Kidney epithelial cell (primary cell): ENCODE measurements at places on chromosomes 16 and 17.

DNA sequence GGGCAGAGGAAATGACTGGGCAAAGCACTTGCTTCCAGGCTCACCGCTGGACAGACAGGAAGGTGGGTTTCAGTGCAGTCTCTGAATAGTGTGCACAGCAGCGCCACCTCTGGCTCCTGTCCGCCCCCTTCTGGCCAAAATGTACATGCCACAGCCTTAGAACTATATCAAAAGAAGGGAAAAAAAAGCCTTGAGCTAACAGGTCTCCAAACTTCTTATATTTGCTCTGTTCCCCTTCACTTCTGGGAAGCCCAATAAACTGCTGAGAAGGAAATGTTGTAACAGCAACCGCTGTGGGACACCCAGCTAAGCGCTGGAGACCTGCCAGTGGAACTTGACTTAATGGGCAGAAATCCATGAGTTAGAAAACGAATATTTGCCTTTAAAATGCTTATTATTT, 17.5 kb downstream of the COG7 start:
- DNase-seq: no peak

- no peak for DNase-seq
Measured at GRCh38 chr17:19359151-19359550, 3.4 kb downstream of the B9D1 start.

DNA sequence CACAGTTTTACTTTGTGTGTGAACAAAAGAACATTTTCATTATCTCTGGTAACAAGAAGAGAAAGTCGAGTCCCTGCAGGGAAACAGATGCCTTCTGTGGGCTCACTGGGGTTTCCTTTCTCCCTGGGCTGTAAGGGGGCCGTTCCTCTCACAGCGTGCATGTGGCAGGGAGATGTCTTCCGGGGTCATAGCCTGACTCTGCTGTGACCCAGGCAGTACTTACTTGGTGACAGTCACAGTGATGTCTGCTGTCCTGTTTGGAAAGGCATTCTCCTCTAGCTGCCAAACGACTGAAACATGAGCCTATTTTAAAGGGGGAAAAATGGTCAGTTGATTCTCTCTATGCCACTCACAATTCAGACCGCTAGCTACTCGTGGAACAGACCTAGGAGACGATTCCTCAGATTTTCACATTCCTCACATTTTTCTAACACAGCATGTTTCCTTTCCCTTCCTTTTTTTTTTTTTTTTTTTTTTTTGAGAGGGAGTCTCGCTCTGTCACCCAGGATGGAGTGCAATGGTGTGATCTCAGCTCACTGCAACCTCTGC, 7.3 kb downstream of the HASPIN start:
- DNase-seq: no peak

DNA sequence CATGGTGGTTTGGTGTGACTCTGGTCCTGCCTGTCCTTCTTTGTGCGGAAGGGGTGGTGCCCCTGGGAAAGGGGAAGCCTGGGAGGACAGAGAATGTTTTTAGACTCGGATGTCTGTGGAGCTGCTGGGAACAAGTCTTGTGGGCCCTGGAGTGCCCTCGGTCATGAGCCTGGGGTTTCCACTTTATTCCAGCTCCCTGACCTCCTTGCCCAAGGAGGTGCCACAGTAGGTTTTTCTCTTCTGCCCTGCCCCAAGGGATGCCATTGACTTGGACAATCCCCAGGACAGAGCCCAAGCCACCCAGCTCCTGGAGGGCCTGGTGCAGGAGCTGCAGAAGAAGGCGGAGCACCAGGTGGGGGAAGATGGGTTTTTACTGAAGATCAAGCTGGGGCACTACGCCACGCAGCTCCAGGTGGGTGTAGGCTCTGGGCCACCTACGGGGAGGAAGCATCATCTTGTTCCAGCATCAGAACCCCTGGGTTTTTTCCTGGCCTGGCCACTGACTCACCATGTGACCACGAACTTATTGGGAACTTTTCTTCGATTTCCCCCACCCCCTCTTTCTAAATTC, 1.4 kb downstream of the STAT5A start:
- DNase-seq: no peak

DNA sequence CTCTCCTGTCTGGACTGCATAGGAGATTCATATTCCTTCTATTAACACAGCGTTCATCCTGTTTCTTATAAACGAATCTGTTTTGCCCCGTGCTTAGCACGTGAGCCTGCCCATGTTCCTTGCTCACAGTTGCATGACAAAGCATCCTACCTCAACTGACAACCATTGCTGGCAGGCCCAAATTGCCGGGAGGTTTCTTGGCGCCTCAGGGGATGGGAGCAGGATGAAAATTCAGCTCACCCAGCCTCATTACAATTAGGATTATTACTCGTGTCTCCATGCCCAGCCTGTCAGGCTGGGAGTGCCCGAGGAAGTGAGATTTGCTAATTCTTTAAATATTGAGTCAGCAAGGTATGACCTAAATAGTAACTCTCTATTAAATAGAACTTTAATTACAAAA, 36.7 kb upstream of the HELZ start:
- DNase-seq: no peak
